ENCODE measurements at places on chromosomes 2 and 18.
A peak's percentile ranks its signal among the peaks of the same experiment; 100 is the strongest.

DNA sequence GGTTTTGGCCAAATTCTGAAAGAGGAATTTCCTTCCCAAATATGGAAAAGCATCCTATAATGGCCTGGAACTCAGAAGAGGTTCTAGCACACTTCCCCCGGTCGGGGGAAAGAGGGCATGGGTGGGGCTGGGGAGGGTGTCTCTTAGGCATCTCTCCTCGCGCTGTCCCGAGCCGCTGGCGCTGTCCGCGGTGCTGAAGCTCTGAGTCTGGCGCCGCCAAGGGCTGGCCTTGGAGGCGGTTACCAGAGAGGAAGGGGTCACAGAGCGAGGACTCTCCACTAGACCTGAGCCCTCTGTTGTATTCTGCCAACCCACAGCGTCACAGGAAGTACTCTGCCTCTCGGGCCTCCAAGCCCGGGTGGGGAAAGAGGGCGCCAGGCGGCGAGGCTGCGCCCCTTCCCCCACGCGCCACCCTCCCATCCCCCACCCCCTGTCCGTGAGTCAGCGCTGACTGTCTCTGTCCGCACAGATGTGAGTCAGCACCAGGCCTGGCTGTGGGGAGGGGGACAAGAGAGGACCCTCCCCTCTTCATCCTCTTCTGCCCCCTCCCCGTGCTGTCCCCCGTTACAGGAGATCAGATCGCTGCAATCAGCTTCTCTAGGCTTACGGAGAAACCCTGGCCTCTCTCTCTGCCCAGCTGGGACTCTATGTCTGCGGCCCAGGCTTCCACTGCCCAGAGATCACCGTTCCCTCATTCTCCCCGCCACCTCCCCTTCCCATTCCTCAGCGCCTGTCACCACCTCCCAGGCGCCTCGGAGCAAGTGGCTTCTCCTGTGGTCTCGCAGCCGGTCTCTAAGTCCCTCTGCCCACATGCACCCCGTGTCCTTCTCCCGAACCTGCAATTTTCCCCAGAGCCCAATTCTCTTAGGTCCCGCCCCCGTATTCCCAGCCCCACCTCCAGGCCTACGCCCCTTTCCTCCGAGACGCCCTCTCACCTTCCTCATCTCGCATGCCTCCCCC, 779 bp downstream of the PTPRN start:
- peak; percentile 38 for DNase-seq

- peak; percentile 91 for DNase-seq
These were observed at the start of gene SH2D6 for GRCh38 chr2:85418132-85419008. SH2D6 (plus strand) TSS chr2:85418714; CDS start chr2:85429466, 10,752 bp downstream.

DNA sequence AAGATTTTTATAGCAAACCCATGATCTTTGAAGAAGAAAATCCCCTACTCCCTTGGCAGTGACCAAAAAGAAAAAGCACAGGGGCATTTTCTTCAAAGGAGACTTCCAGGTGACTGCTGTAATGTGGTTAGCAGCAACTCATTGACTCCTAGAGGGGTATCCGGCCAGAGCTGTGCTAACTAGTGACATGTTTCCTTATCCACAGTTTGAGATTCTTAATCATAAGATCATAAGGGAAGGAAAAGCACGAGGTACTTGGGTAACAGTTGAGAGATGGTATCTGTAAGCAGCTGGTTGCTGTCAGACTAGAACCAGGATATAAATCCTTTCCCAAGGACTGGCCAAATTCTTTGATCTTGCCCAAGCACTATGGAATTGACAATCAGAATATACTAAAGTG, 124.7 kb downstream of the MREG start:
- DNase-seq = no peak

DNA sequence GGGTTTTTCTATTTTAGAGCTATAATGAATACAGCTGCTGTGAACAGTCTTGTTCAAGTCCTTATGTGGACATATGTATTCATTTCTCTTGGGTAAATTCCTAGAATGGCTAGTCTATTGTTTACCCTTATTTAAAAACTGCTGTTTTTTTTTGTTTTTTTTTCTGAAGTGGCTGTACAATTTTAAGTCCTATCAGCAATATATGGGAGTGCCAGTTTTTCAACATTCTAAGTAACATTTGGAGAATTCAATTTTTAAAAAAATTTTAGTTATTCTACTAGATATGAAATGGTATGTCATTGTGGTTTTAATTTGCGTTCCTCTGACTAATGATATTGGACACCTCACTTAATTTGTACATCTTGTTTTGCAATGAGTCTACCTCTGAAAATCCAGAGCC, 349.7 kb downstream of the SATB2 start:
- no peak for DNase-seq

DNA sequence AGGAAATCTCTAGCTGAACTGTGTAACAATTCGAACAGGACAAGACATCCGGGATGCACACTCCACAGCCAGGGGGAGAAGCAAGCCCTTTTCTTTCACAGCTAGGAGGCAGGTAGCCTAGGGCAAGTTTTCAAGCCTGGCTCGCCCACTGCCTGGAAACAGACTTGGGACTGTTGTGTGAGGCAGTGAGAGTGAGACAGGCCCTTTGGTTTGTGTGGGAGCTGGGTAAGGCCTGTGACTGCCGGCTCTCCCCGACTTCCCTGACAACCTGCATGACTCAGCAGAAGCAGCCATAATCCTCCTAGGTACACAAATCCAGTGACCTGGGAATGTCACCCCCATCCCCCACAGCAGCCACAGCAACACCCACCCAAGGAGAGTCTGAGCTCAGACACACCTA, 179.7 kb downstream of the WDPCP start:
- no peak for DNase-seq

GRCh38 chr18:60050821-60051220, 151.0 kb downstream of the PMAIP1 start:
- no peak for DNase-seq

GRCh38 chr18:21741562-21742314, 1.1 kb downstream of the MIB1 start:
- peak; percentile 19 for DNase-seq

GRCh38 chr2:190451561-190452176, 43.5 kb downstream of the MFSD6 start:
- no peak for DNase-seq

GRCh38 chr2:10016001-10016801, 27.1 kb upstream of the KLF11 start:
- DNase-seq = no peak
